Adrenal gland (tissue), 19 donors: ENCODE measurements at places on chromosomes 2 and 18. TPM values are rescaled to one million over a fixed set of nuclear protein-coding genes. Genes with fewer than 3 reads are reported as not detected.
A peak's percentile ranks its signal among the peaks of the same experiment; 100 is the strongest.

The EDAR gene
- total RNA-seq: not detected

The GATA6 gene
- 33.1 TPM for total RNA-seq

The MEP1B gene
- not detected for total RNA-seq

- no peak overlapping the region for H3K27ac ChIP-seq
- DNase-seq: no peak
- H3K27me3 ChIP-seq: no peaks in the 10 kb centered on the region
- no peak overlapping the region for H3K4me3 ChIP-seq
- H3K4me1 ChIP-seq: peaks cover 5% of the 10 kb centered on the region
Observed at GRCh38 chr2:38203446-38203810, 127.5 kb upstream of the CYP1B1 start.

- DNase-seq: no peak
- H3K27me3 ChIP-seq: no peaks in the 10 kb centered on the region
- H3K36me3 ChIP-seq: no peaks in the 10 kb centered on the region
- H3K27ac ChIP-seq: no peak overlapping the region
- H3K4me3 ChIP-seq: no peak overlapping the region
Observed at GRCh38 chr18:26854292-26854881, 11.1 kb downstream of the AQP4 start.

The KLHL14 gene
- total RNA-seq: 0.32 TPM

The SLC9A2 gene
- total RNA-seq: 2.1 TPM

- H3K27ac ChIP-seq: no peak overlapping the region
- H3K27me3 ChIP-seq: peaks cover 12% of the 10 kb centered on the region
- no peak for DNase-seq
- H3K36me3 ChIP-seq: no peaks in the 10 kb centered on the region
Observed at GRCh38 chr2:177147093-177147694, 65.4 kb upstream of the HNRNPA3 start.

DNA sequence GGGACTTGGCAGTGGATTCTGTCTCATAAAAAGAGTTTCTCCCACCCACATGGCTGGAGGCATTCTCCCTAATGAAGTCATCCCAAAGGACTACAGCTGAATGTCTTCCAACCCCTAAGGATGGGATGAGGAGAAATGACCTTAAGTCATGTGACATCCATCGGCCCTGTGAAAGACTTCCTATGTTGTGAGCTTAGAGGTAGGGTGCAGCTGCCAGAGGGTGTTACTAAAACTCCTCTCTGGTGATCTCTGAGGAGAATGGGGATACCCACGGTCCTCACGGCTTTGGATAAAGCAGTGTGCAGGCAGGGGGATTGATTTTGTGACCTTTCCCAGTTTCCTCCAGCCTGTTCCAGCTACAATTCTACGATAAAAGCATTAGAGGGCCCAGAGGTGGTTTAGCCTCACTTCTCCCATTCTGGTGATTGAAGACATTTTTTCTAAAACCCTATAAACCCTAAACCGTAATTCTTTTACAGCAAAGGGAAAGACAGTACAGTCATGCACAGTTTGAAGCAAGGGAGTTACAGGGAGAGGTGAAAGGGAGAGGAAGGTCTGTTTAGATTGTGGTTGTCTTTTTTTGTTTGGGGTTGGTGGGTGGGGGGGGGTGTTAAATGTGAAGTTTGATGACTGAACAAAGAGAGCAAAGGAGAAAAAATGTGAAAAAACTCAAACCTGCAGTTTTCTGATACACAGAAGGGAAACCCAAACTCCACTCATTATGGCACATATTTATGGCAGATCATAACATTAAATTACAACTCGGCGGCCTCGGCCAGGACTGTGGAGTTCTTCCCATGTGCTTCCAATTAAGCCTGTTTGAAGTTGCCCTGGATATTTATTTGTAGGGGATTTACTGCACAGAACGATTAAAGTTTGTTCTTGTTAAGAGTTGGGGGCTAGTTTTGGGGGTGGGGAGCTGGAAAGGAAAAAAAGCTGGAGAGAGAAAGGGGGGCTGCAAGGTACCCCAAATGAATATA, 26.6 kb upstream of the SLC14A2 start:
- no peaks in the 10 kb centered on the region for H3K36me3 ChIP-seq
- no peaks in the 10 kb centered on the region for H3K27me3 ChIP-seq

The SCLY gene
- 7.6 TPM for total RNA-seq

The ANKRD30BL gene
- total RNA-seq: not detected

DNA sequence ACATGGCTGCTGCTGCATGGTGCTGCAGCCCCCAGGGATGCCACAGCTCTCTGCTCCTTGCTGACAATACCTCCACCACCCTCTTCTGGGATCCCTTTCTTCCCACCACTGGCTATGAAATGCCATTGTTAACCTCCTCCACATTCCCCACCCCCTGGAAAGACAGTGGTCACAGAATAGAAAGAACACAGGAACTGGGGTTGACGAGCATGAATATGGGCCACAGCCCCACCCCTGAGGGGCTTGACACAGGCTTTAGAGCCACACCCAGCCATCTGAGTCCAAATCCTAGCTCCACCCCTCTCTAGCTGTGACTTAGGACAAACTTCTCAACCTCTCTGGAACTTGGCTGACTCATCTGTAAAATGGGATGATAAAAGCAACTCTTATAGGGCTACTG, 47.3 kb downstream of the TMEM163 start:
- DNase-seq: no peak
- H3K27ac ChIP-seq: no peak overlapping the region
- H3K27me3 ChIP-seq: no peaks in the 10 kb centered on the region
- H3K4me3 ChIP-seq: no peak overlapping the region
- H3K4me1 ChIP-seq: peaks cover 9% of the 10 kb centered on the region
- H3K36me3 ChIP-seq: no peaks in the 10 kb centered on the region

The HOXD13 gene
- total RNA-seq: not detected

The CCBE1 gene
- total RNA-seq: 4.8 TPM

DNA sequence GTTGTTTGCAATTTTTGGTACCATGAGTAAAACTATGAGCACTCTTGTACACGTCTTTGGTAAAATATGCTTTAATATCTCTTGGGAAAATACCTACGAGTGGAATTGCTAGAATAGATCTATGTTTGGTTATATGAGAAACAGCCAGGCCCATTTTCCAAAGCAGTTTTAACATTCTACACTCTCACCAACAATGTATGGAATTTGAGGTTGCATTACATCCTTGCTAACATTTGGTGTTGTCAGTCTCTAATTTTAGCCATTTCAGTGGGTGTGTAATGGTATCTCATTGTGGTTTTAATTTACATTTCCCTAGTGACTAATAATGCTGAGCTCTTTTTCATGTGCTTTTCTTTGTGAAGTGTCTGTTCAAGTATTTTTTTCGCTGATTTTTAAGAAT, 118.9 kb upstream of the TCF4 start:
- no peaks in the 10 kb centered on the region for H3K27me3 ChIP-seq
- H3K4me1 ChIP-seq: no peaks in the 10 kb centered on the region
- no peak overlapping the region for H3K4me3 ChIP-seq
- DNase-seq: no peak

The HRH4 gene
- not detected for total RNA-seq

GRCh38 chr18:74540652-74541421, 6.5 kb downstream of the CNDP1 start:
- H3K27ac ChIP-seq: no peak overlapping the region
- DNase-seq: no peak
- no peaks in the 10 kb centered on the region for H3K4me1 ChIP-seq
- no peak overlapping the region for H3K4me3 ChIP-seq
- no peaks in the 10 kb centered on the region for H3K36me3 ChIP-seq

DNA sequence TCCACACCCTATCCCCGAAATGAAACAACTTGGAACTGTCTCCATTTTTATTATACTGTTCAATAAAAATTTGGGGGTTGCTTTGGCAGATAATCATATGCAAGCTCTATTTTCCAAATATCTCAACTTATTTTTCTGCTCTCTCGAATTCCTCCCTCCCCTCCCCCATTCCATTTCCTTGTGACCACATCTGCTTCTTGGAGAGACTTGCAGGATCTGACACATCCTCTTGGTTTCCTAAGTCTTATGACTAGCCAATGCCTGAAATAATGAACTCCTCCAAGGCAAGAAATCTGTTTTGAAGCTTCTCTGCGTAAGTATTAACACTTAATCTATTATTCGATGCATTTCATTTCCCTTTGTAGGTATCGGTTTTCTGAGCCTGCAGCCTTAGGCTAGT, 16.1 kb downstream of the TGIF1 start:
- no peaks in the 10 kb centered on the region for H3K36me3 ChIP-seq
- no peaks in the 10 kb centered on the region for H3K27me3 ChIP-seq
- H3K27ac ChIP-seq: no peak overlapping the region
- DNase-seq: no peak
- no peaks in the 10 kb centered on the region for H3K4me1 ChIP-seq

- no peaks in the 10 kb centered on the region for H3K36me3 ChIP-seq
- H3K27me3 ChIP-seq: no peaks in the 10 kb centered on the region
- no peak overlapping the region for H3K4me3 ChIP-seq
- H3K27ac ChIP-seq: no peak overlapping the region
- DNase-seq: no peak
- H3K4me1 ChIP-seq: no peaks in the 10 kb centered on the region
Observed at GRCh38 chr18:39840406-39840805, 2114.6 kb upstream of the PIK3C3 start.

DNA sequence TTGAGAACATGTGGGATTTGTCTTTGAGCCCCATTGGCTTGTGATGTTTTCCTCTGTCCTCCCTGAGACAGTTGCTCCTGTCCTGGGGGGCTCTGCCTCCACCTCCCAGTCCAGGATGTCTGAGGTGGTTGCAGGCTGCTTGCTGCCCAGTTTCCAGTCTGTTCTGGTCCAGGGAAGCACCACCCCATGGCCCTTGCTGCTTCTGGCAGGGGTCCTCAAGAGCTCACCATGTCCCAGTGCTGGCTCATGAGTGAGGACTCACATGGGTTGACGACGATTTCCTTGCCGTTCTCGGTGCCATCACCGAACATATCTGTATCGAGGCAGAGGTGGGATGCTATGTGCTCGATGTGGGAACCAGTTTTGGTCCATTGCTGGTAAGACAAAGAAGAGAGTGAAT, 103.4 kb upstream of the CAPN13 start:
- H3K36me3 ChIP-seq: no peaks in the 10 kb centered on the region
- DNase-seq: no peak
- H3K27me3 ChIP-seq: no peaks in the 10 kb centered on the region
- no peaks in the 10 kb centered on the region for H3K4me1 ChIP-seq

The SGPP2 gene
- total RNA-seq: 26.4 TPM

The ALPP gene
- total RNA-seq: not detected

The DNAH6 gene
- total RNA-seq: 0.26 TPM

DNA sequence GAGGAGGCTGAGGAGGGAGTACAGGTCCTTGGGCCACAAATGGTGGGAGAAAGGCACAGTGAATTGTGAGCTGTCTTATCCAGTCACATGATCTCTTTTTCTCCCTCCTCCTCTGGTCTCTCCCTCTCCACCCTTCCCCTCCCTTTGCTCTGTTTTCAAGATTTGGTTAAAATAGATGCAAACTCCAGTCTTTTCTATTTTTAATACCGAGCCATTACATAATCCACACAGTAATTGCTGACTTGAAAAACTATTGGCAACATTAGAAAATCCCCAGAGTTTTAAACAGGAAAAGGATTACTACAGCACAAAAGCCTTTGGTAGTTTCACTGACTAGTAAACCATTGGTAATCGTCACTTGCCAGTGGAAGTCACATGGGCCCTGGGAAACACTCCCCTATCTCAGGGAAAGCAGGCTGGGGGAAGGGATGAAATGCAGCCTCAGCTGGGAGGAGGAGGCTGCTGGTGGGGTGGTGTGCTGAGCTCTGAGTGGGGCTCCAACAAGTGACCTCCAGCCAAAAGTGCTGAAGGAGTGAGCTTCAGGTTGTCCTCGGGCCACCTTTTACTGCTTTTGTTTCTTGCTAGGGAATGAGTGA, 57.4 kb upstream of the PCBP1 start:
- peak; percentile 65 for DNase-seq
- H3K36me3 ChIP-seq: no peaks in the 10 kb centered on the region
- no peak overlapping the region for H3K4me3 ChIP-seq
- peaks cover 27% of the 10 kb centered on the region for H3K4me1 ChIP-seq

- H3K27me3 ChIP-seq: peaks cover 11% of the 10 kb centered on the region
- H3K4me1 ChIP-seq: no peaks in the 10 kb centered on the region
- no peak for DNase-seq
- H3K27ac ChIP-seq: no peak overlapping the region
- H3K4me3 ChIP-seq: no peak overlapping the region
Observed at GRCh38 chr2:162014751-162015150, 59.3 kb downstream of the DPP4 start.

GRCh38 chr2:73013936-73014335, 57.6 kb downstream of the SFXN5 start:
- no peaks in the 10 kb centered on the region for H3K27me3 ChIP-seq
- no peak overlapping the region for H3K27ac ChIP-seq
- no peak overlapping the region for H3K4me3 ChIP-seq
- no peak for DNase-seq
- H3K4me1 ChIP-seq: no peaks in the 10 kb centered on the region
- H3K36me3 ChIP-seq: no peaks in the 10 kb centered on the region

- H3K27me3 ChIP-seq: no peaks in the 10 kb centered on the region
- H3K36me3 ChIP-seq: no peaks in the 10 kb centered on the region
- DNase-seq: no peak
- no peak overlapping the region for H3K27ac ChIP-seq
- no peaks in the 10 kb centered on the region for H3K4me1 ChIP-seq
Observed at GRCh38 chr18:40925071-40925541, 1029.9 kb upstream of the PIK3C3 start.

GRCh38 chr2:214376618-214377285, 34.1 kb upstream of the VWC2L start:
- no peak overlapping the region for H3K4me3 ChIP-seq
- H3K36me3 ChIP-seq: no peaks in the 10 kb centered on the region
- no peak overlapping the region for H3K27ac ChIP-seq
- no peak for DNase-seq
- no peaks in the 10 kb centered on the region for H3K4me1 ChIP-seq

The CFC1 gene
- 0.41 TPM for total RNA-seq

DNA sequence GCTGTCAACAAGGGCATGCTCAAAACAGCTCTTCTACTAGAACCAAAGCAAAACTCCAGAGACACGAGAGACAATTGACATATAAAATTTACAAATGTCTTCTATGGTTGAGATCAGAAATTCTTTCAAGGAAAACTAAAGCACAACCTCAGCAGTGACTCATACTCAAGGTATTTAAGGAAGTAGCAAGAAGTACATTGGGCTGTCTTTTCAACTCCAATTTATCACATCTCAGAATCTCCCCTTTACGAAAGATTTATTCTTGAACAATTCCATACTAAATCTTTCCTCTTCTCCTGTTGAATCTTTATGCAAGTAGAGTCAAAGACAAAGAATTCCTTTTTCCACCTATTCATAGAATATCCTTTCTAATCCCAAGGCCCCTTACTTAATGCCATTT, 324.0 kb downstream of the IRS1 start:
- no peak for DNase-seq
- H3K27ac ChIP-seq: no peak overlapping the region
- no peaks in the 10 kb centered on the region for H3K36me3 ChIP-seq
- H3K27me3 ChIP-seq: no peaks in the 10 kb centered on the region

DNA sequence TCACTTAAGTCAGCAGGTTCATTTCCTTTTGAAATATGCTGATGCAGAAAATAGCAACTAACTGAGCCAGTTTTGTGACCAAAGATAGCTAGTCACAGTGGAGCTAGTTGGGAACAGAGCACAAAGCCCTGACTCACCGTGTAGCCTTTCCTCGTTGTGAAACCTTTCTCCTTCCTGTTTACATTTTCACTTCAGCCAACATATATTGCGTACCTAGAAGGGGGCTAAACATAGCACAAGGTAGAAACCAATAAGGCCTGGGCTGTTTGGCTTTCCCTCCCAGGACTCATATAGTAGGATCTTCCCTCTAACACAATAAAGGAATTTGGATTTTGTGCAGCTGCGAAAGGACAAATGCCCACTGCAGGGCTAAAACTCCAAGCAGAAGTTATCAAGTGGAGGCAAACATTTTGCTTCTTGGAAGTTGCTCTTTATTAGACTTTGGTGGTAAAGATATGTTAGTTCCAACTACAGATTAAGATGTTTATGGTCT, 24.5 kb upstream of the LPIN2 start:
- no peak for DNase-seq
- no peak overlapping the region for H3K27ac ChIP-seq
- H3K27me3 ChIP-seq: no peaks in the 10 kb centered on the region
- H3K4me1 ChIP-seq: no peaks in the 10 kb centered on the region
- H3K4me3 ChIP-seq: no peak overlapping the region
